ENCODE measurements at places on chromosomes 13 and 19.

DNA sequence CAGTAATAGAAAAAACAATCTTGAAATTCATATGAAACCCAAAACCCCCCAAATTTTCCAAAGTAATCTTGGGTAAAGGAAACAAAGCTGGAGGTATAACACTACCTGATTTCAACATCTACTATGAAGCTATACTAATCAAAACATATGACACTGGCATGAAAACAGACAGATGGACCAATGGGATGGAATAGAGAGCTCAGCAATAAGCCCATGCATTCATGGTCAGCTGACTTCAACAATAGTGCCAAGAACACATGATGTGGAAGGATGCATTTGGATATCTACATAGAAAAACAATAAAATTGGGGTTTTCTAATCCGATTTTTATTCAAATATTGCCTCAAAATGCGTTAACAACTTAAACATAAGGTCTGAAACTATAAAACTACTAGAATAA, 32.2 kb upstream of the ZNF766 start:
- DNase-seq, result no peak

DNA sequence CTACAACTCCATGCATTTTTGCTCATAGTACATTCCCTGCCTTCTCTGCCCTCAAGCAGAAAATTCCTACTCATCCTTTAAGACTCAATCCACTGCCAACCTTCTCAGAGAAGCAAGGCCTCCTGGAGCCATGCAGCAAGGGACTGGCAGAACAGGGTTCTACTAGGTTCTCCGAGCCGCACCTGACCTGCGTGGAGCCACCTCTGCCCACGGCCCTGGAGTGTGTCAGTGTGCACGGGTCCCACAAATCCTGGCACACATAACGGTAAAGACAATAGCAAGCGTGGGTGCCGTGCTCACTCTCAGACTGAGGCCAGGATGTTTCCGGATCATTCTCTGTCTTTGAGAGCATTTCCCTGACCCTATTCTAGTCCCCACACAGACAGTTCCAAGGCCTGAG, 30.0 kb downstream of the SOX1 start:
- DNase-seq, result no peak

GRCh38 chr19:52542984-52543664, 15.7 kb downstream of the ZNF808 start:
- no peak for DNase-seq

- no peak for DNase-seq
Measured at GRCh38 chr19:48454150-48454730, 1.1 kb upstream of the KCNJ14 start.

DNA sequence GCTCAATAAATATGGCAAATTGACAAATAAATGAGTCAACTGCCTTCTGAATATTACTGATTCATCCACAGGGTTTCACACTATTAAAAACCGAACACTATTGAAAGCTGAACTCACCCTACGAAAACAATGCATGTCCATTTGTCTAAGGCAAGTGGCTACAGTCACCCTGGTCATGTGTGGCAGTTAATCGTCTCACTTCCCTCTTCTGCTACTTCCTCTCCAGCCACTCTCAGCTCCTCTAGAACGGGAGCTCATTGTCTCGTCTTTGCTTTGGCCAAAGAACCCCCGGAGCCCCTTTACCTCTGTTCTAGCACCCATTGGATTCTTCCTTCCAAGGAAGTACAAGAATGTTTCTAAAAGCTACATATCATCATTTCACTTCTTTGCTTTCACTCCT, 74.4 kb upstream of the ZNF599 start:
- DNase-seq, result no peak

DNA sequence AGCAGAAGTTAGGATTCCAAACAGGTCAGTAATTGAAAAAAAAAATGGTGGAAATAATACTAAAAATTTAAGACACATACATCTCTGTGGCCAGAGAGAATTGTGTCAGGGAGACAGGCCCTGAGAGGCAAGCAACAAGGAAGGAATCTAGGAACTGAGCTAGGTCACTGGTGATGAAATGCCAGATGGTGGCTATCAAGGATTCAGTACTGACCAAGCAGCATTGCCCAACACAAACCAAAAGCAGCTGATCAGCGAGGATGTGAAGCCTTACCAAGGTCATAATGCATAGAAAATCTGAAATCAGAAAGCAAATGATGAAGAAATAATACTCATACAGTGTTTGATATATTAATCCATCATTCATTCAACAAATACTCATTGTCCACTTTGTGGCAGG, 905.0 kb downstream of the GPC5 start:
- DNase-seq, result no peak

- DNase-seq, result no peak
Measured at GRCh38 chr13:95212983-95213850, 88.0 kb downstream of the ABCC4 start.

GRCh38 chr13:77065461-77066147, 38.6 kb upstream of the FBXL3 start:
- DNase-seq, result no peak

DNA sequence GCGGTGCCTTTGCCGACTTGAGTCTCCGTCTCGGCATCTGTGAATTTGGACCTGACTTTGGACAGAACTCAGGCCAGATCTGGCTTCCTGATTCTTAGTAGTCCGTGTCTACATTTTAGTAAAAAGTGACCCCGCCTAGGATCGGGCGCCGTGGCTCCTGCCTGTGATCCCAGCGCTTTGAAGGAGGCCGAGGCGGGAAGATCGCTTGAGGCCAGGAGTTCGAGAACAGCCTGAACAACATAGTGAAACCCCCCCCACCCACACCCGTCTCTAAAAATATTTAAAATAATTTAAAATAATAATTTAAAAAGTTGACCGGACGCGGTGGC, 849 bp upstream of the TCF3 start:
- no peak for DNase-seq

GRCh38 chr13:113122550-113123225, at the start of gene F10:
TSS of gene F10 (plus strand) at chr13:113122799. CDS start at chr13:113122856, 57 bp downstream.
- DNase-seq, result no peak

DNA sequence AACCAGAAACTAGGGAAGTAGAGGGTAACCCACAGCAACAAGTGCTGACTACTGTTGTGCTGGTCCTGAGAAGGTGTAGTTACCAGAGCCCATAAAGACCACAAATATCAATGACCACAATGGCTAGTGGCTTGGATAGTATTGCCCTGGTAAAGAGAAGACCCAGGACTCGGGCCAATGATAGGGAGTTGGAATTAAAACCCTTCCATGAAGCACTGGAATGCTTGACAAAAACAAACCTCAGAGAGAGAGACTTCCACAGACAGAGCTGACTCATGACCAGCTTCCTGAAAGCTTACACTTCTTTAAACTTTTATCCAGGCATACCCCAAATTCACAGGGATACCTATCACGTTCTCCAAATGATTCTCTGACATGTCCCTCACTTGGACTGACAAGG, 60.5 kb downstream of the WDR87 start:
- no peak for DNase-seq

GRCh38 chr13:50285283-50285682, 270.0 kb downstream of the KCNRG start:
- DNase-seq, result no peak

Measured in activated T-cell treated with anti-CD3 and anti-CD28 coated beads, Interleukin-2, amount 50 U/mL, for 1 hour (primary cell).